ENCODE measurements at places on chromosomes 3 and 15.
A peak's percentile ranks its signal among the peaks of the same experiment; 100 is the strongest.

GRCh38 chr3:4067893-4068292, 235.3 kb upstream of the SETMAR start:
- DNase-seq = no peak

DNA sequence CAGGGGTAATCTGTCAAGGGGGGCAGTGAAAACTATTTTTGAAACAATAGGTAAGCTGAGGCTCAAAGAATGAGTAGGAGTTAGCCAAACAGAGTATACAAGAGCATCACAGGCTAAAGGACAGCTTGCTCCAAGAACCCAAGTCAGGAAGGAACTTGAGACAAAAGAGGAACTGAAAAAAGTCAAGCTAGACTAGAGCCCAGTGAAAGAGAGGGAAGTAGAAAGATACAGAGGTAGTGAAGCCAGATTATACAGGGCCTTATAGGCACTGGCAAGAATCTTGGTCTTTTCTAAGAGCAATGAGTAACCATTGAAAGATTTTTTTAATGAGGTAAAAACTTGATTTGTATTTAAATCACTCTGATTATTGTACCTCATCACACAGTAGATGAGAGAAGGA, 69.9 kb downstream of the FILIP1L start:
- DNase-seq = no peak

GRCh38 chr3:172084871-172085556, 45.6 kb downstream of the FNDC3B start:
- no peak for DNase-seq

- no peak for DNase-seq
Measured at GRCh38 chr3:7754653-7755441, 746.8 kb upstream of the LMCD1 start.

- DNase-seq = no peak
Measured at GRCh38 chr3:112013784-112014143, 15.0 kb downstream of the TAGLN3 start.

GRCh38 chr15:68551296-68551635, 27.5 kb upstream of the CORO2B start:
- DNase-seq = no peak

DNA sequence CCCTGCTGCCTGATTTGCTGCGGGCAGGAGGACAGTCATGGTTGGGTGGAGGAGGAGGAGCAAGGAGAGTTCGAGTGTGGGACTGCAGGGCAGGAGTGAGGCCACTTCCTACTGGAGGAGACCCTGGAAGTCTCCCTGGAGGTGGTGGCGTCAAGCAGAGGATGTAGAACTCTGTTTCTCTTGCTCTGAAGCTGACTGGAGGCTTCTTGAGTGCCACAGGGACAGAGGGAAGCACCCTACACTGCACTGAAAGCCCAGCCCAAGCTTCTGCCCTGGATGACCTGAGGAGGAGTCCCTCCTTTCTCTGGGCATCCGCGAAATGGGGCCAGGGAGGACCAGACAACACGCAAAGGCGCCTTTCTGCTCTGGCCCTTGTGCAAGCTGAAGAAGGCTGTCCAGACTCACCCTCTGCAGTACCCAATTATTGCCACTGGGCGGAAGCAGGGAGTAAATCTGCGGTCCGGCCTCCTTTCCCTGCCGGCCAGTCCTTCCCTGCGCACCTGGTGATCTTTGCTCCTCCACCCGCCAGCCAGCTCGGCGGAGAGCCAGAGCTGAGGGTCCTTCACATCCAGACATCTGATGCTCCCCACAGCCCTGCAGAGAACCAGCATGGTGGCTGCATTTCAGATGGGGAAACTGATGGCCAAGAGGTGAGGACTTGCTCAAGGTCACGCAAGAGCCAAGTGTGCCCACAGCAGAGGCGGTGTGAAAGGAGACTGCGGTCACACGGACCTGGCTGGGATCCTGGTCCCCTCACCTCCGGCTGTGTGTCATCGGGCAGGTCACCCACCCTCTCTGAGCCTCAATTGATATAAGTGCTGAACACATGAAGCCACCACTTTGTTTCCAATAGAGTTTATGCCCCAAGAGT, 207.1 kb downstream of the TBC1D2B start:
- DNase-seq = peak; percentile 58

DNA sequence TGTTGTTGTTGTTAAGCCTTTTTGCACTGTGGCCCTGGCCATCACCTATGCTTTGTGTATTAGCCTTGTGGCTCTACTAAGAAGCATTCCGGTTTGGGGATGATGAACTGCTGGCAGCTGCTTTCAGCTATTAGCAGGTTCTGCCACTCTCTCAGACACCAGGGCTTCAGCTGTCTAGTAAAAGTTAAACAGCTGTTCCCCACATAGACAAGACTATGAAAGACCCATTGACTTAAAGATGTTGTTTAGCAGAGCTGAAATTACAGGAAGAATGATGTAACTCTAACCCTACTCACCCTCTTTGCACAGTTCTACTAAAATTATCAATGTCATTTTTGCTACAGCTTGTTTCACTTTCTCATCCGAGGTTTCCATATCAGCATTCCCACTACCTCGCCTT, 131.2 kb upstream of the CGNL1 start:
- DNase-seq = no peak

DNA sequence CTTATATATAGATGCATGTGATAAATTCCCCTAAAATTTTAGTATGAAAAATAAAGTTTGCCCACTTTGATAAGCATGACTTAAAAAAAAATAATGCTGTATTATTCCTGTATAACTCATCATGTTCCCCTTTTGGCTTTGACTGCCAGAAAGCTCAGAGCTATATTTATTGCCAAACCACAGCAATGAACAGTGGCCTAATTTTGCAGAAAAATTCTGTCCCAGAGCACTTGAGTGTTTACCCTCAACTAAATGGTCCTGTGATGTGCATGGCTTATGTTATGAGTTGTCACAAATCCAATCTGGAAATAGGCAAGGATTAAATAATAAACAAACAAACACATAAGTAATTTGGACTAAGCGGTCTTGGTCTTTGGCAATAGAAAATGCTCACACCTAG, 276.7 kb downstream of the SLC9A9 start:
- no peak for DNase-seq

DNA sequence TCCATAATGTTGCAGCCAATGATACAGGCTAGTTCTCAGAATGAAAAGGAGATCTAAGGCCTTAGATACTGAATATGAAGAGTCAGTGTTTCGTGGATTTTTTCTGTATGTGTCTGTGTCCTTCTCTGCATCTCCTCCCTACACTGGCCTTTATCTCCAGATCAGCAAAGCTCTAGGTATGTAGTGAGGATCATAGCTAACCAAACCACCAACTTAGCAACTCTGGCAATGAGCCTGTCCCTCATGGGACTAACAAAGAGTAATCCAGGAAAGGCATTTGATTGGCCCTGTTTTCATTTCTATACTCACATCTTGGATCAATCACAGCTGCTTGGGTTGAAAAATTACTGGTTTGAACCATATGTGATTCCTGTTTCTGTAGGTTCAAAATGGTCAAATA, 18.6 kb upstream of the CNTN3 start:
- no peak for DNase-seq

DNA sequence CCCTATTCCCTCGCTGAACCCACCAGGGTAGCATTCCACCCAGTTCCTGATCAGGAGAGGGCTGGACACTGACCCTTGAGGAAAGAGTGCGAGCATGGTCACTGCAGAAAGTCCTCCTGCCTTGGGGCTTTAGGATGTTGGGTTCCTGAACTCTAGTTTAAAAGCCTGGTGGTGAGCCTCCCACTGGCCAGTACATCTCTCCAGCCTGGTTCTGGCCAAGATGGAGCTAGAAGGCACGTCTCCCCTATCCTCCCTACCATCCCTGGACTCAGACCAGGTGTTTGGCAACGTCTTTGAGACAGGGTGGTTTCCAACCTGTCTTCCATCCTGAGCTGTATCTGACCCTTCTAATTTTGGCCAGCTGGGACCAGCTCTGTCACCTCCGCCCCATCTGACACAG, 31.4 kb downstream of the NBEAL2 start:
- DNase-seq = no peak

- no peak for DNase-seq
Measured at GRCh38 chr15:74322558-74323180, 44.8 kb downstream of the CYP11A1 start.

DNA sequence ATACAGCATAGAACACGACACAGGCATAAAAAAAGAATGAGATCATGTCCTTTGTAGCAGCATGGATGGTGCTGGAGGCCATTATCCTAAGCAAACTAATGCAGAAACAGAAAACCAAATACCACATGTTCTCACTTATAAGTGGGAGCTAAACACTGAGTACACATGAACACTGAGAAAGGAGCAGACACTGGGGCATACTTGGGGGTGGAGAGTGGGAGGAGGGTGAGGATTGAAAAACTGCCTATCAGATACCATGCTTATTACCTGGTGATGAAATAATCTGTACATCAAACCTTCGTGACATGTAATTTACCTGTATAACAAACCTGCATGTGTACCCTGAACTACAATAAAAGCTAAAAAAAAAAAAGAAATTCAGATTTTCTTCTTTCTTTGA, 100.4 kb downstream of the PPM1L start:
- no peak for DNase-seq

- no peak for DNase-seq
Measured at GRCh38 chr15:62071711-62072308, 5.0 kb downstream of the C2CD4A start.

- DNase-seq = no peak
Measured at GRCh38 chr3:189393598-189393997, 221.8 kb downstream of the TPRG1 start.

DNA sequence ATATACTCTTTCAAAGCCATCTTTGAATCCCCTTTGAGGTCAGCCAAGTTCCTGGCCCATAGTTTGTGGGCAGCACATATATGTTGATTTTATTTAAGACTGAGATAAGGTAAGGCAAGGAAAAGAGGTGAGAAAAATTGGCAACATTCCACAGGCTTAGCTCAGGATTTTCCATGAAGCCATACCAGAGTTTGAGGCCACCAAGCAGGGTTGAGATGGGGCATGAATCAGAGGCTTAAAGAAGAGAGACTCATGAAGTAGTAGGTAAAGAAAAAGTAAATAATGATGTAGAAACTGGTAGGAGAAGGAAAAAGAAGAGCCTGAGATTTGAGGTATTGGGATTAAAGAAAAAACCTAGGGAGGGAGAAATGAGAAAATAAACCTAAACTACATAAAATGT, 89.2 kb downstream of the MYO5A start:
- DNase-seq = no peak

- DNase-seq = no peak
Measured at GRCh38 chr3:156628836-156629618, 45.4 kb upstream of the TIPARP start.

DNA sequence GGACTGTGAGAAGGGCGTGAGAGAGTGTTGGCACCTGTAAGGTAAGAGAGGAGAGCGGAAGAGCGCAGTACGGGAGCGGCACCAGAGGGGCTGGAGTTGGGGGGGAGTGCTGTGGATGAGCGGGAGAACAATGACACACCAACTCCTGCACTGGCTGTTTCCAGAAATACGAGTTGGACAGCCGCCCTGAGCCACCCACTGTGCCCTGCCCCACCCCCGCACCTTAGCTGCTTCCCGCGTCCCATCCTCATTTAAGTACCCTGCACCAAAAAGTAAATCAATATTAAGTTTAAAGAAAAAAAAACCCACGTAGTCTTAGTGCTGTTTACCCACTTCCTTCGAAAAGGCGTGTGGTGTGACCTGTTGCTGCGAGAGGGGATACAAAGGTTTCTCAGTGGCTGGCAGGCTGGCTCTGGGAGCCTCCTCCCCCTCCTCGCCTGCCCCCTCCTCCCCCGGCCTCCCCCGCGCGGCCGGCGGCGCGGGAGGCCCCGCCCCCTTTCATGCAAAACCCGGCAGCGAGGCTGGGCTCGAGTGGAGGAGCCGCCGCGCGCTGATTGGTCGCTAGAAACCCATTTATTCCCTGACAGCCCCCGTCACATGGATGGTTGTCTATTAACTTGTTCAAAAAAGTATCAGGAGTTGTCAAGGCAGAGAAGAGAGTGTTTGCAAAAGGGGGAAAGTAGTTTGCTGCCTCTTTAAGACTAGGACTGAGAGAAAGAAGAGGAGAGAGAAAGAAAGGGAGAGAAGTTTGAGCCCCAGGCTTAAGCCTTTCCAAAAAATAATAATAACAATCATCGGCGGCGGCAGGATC, at the start of gene SOX2:
Gene SOX2 (plus strand): TSS at position 601 of the 811 bp plus-strand sequence. CDS start 436 bp downstream, outside the sequence.
- peak; percentile 83 for DNase-seq

DNA sequence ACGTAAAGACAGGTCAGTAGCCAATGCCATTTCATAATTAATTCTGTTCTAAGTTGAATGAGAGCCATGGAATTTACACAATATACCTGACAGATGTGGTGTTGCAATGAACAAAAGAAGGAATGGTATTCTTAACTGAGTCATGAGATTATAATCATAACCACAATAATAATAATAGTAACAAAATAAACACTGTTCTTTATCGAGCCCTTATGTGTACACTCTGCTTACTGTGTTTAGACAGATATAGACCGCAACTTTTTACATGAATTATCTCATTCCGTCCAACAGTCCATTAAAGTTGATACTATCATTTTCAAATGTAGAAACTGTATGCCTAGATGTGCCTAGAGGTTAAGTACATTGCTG, 28.2 kb upstream of the SCAANT1 start:
- DNase-seq = no peak

- no peak for DNase-seq
Measured at GRCh38 chr3:12507591-12508281, 23.5 kb downstream of the TSEN2 start.

DNA sequence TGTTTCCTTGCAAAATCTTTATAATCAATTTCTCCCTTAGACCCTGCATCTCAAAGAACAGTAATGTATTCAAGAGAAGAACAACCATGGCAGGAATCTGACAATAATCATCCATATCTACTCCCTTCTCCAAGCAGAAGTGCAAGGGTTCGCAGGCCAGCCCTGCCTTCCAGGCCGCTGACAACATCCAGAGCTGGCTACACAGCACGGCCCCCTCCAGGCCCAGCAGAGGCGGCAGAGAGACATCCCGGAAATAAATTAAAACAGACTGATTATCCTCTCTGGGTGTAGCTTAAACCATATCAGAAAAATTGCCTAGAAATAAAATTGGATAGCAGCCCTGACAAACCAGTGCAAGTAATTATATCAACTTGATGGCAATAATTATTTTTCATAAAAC, 223.3 kb downstream of the FAM43A start:
- no peak for DNase-seq

DNA sequence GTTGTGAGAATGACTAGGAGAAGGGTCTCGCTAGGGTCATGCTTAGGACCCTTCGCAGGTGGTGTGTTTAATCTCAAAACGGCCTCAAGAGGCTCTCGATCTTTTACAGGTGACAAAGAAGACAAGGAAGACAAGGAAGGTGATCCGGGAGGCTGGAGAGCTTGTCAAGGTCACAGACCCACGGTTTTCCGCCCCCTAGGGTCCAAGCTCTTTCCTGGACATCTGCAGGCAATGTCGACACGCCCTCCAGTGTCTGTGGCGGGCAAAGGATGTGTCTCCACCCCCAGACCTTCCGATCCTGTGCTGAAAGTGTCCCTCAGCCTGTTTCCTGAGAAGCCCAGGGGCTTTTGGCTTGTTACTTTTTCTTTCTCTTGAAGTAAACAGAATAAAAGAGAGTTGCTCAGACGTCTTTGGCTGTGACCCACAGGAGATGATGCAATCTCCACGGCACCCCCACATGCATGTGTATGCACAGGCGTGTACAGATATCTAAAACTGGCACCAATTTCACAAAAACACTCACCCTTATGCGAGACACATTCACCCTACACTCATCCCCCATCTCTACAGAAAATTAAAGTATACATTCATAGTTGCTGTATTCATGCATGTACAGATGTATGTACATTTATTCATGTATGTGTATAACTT, 108.8 kb downstream of the KLF13 start:
- peak; percentile 56 for DNase-seq

- DNase-seq = no peak
Measured at GRCh38 chr3:177361081-177361938, 164.0 kb upstream of the TBL1XR1 start.

Measured in NT2/D1 (cell line).